ENCODE measurements at places on chromosomes 12 and 14.

- DNase-seq, result no peak
These were observed 24.4 kb upstream of the TC2N start for GRCh38 chr14:91891721-91892220.

DNA sequence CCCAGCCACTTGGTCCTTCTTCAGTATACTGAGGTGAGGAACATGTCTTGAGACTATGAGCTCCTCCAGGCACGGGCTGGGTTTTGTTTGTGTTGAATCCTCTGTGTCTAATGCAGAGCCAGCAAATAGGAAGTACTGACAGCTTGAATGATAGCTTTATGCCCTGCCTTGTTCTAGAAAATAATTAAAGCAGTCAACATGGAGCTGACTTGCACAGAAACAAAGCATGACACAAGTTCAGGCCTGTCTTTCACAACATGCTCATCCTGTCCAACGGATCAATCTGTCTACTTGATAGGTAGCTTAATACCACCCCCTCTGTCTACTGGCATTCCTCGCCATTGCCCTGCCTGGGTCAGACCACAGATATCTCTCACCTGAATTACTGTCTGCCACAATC is 140.9 kb downstream of the ESRRB start:
- DNase-seq, result no peak

GRCh38 chr14:87148655-87149054 is 844.3 kb downstream of the GALC start:
- no peak for DNase-seq

- DNase-seq, result no peak
These were observed 48.0 kb upstream of the GPR68 start for GRCh38 chr14:91292491-91292890.

- DNase-seq, result no peak
These were observed 101.6 kb downstream of the STXBP6 start for GRCh38 chr14:24948261-24948847.

DNA sequence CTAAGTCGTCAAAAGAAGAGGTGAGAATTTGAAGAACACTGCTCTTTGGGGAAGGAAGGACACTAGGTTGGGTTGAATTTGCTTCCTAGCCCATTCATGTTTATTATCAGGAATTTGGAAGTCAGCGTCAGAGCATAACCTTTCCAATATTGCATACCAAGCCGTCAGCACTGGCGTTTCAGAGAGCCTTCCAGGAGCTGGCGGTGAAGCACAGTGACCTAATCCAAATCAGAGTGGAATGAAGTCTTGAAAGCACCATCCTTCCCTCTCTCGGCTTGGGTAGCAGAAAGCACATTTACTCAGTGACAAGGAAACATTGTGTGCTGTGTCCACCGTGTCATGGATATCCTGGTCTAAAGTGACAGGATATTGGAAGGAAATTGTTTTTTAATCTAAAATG is 240.3 kb upstream of the PELI2 start:
- no peak for DNase-seq

DNA sequence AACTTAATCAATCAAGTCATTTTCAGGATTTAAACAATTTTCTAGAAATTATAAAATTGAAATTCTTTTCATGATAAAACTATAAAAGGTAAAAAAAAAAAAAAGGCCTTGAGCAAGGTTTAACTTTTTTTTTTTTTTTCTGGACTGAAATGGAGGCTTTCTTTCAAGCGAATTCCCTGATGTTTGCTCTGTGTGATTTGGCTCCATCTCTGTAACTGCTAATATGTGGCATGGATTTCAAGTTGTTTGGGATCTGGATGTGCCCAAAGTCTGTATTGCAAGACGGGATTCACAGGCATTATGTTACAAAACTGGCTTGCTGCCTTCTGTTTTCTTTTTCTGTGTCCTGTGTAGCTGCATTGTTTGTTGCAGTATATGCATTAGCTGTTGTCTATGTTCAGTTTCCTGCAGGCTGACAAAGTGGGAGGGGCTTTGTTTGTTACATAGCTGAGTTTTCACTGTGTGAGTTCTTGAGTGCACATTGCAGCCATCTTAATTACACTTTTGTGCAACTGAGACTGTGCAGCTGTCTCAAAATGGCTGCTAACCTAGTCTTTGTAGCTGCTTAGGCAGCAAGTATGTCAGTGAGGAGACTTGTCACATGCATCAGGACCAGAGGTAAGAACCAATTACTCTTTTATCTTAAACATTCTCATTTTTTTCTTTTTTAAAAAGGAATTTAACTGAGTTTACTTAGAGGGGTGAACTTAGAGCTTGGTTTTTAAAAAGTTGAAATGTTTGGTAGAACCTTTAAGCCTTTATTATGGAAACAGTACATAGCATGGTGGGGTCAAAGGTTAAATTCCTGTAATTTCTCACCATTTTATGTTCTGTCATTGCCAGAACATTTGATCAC is 19.5 kb downstream of the ATF7IP start:
- peak; percentile 53 for DNase-seq

DNA sequence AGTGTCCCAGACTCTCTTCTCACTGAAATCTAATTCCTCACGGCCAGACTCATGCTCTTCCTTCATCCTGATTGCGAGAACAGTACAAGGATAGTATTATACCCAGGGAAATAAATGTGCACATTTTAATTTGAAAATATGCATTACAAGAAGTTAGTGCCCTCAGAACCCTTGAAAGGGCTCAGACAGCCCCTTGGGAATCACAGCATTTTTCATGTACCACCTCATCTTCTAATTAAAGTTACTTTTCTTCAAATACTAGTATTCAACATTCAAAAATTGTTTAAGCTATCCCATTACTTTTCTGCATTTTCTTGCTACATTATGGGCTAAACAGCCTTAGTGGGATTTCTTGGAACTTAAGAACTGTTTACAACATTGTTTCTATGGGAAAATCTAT is 1.7 kb upstream of the APPL2 start:
- DNase-seq, result no peak

DNA sequence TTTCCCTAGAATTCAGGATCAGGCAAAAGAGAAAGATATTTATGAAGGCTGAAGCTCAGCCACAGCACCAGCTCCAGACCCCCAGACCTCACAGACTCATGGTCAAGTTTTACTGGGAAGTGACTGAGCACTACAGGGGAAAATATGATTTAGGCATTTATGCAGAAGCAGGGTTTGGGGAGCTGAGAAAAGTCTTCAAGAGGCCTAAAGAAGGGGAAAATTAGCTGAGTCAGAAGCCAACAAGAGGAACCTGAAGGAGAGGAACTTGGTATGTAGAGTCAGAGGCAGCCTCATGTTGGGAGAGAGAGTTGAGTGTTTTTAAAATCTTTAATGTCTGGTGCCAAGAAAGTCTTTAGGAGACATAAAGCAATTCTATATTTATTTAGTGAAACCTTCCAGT is 63.0 kb downstream of the FOS start:
- DNase-seq, result no peak

GRCh38 chr12:17137396-17137795 is 531.4 kb upstream of the LMO3 start:
- DNase-seq, result no peak

DNA sequence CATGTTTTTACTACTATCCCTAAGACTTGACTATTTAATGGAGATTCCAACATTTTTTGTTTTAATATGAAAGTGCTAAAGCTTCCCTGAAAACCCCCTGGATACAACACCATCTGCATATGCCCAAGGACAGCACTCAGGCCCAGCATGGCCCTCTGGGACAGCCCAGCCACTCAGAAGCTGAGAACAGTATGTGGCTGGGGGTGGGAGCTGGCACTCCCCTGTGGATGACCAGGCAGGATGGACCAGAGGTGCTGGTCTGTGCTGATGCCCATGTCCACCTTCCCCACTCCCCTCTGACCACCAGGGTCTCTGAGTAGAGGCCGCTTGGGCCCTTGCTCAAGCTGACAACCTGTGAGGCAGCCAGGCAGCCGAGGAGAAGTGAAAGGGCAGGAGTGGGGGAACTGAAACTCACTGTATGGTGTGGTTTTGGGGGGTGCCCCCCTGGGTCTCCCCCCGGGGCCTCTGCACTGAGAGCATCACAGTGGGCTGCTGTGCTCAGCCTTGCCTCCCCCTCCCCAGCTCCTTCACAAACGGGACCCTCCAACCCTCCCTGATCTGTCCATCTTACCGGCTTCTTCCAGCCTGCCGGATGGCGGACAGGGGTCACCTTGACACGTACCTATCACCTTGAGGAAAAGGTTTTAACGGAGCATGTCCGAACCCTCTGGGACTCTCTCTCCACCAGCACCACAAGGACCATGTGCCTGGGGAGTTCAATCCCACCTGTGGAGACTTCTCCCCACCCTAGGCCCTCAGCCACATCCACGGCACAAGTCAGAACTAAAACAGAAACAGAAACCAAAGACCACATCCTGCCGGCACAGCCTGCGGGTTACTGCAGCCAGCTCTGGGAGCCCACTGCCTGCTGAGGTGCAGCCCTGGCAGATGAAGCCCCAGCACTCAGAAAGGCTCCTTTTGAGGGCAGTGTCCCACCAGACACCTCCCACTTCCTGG is at the start of gene TMEM229B:
TMEM229B (minus strand) TSS at position 785 of the 957 bp plus-strand sequence. CDS start 14,798 bp downstream, outside the sequence.
- peak; percentile 49 for DNase-seq

- no peak for DNase-seq
These were observed 2.6 kb upstream of the ACACB start for GRCh38 chr12:109113661-109114321.

GRCh38 chr14:55500219-55500701 is 59.8 kb upstream of the TBPL2 start:
- no peak for DNase-seq

Measured in T follicular helper cell (primary cell).